ENCODE measurements at places on chromosomes 6 and 20.
A peak's percentile ranks its signal among the peaks of the same experiment; 100 is the strongest.

DNA sequence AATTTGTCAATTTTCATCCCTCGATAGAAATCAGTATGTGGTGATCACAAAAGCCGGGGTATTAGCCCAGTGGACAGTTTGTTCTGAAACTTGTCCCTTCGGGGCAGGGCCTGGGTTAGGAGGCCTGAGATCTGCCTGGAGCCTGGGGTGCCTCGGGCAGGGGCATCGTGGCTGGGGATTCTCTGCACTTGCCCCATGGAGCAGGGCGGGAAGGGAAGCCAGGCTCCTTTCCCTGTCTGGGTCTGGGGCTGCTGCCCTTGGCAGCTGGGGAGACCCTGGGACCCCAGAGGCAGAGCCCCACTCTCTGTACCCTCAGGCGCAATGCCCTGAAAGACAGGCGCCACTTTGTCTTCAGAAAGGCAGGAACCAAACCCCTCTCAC, 27.4 kb downstream of the NTSR1 start:
- no peak for DNase-seq

- no peak for DNase-seq
Measured at GRCh38 chr20:57693670-57694329, 16.0 kb downstream of the PMEPA1 start.

- no peak for DNase-seq
Measured at GRCh38 chr6:30979141-30979540, 4.4 kb upstream of the MUC21 start.

- DNase-seq, result no peak
Measured at GRCh38 chr20:21515300-21516179, 1.7 kb upstream of the NKX2-2 start.

DNA sequence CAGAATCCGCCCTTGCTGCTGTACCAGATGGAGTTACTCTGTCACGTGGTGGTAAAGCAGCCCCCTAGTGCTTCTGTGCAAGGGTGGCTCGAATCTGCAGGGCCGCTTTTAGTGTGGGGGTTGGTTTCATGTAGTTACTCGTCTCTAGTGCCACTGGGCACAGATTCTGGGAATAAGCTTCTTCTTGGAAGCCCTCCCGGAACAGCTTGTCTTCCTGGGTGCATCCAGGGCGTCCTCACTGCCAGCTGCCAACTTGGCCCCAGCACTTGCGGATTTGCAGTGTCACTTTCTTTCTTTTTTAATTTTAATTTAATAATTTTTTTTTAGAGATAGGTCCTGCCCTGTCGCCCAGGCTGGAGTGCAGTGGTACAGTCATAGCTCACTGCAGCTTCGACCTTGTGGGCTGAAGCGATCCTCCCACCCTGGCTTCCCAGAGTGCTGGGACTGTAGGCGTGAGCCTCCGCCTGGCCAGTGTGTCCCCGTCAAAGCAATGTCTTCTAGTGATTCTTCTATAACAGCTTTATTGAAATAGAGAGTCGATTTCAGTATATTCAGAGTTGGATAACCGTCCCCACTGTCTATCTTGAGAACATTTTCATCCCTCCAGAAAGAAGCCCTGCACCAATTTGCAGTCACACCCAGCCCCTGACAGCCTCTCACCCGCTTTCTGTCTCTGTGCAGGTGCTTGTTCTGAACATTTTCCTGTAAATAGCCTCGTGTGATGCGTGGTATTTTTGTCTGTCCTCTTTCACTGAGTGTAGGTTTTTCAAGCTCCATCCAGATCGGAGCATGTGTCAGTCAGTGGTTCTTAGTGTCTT, 25.9 kb downstream of the PYGB start:
- peak; percentile 46 for DNase-seq

GRCh38 chr6:110185879-110186278, 5.7 kb downstream of the CDC40 start:
- no peak for DNase-seq

GRCh38 chr6:133774356-133774755, 114.6 kb upstream of the TCF21 start:
- DNase-seq, result no peak

GRCh38 chr6:27867051-27867944, 44.9 kb downstream of the OR2B2 start:
- peak; percentile 87 for DNase-seq

GRCh38 chr6:26064619-26065257, 22.5 kb upstream of the HFE start:
- DNase-seq, result no peak

DNA sequence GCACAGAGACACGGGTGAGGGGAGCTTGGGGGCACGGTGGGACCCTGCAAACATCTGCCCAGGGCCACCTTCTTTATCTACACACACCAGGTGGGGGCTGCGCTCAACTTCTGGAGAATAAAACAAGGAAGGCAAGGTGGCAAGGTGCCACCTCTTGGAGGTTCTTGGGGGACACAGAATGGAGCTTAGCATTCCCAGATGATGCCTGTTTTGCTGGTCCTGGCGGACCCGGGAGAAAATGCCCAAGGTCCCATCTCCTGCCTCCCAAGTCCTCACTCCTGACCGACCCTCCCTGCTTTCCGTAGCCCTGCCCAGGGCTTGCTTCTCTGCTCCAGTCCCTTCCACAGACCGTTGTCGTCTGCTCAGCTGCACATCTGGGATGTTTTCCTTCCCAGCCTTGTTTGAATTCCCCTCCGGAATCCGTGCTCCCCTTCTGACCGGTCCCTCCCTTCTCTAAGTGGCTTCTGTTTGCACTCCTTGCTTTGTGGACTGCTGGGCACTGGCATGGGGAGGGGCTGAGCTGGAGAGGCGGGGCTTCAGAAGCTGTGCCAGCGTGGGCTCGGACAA, 13.1 kb downstream of the ITPR3 start:
- no peak for DNase-seq

DNA sequence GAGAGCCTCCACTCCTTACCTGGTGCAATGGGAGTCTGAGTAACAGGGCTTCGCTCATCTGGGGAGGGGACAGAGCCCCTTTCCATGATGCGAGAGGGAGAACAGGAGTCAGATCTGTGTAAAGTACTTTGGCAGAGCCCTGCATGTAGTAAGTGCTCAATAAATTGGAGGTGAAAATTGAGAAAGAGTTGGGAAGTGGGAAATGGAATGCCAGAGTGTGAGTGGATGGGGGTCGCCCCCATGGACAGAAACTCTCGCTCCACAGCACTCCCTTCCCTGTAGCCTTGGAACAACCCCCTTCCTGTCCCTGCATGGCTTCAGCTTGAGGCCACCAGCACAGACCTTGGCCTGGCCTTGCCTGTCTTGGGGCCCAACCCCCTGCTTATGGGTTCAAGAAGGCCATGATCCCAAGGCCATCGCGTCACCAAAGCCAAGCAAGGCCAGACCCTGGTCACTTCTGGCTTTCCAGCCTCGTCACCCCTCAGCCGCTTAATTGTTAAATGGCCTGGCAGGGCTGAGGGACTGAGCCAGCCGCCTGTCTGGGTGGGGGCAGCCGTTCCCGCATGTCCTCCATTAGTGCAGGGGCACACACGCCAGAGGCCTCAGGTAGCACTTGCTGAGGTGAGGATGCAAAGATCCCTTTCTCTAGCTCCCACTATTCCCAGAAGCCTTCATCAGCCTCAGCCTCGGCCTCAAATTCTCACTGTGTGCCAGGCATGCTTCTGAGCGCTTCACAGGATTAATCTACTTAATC, 93.7 kb upstream of the PTPN1 start:
- DNase-seq, result no peak

DNA sequence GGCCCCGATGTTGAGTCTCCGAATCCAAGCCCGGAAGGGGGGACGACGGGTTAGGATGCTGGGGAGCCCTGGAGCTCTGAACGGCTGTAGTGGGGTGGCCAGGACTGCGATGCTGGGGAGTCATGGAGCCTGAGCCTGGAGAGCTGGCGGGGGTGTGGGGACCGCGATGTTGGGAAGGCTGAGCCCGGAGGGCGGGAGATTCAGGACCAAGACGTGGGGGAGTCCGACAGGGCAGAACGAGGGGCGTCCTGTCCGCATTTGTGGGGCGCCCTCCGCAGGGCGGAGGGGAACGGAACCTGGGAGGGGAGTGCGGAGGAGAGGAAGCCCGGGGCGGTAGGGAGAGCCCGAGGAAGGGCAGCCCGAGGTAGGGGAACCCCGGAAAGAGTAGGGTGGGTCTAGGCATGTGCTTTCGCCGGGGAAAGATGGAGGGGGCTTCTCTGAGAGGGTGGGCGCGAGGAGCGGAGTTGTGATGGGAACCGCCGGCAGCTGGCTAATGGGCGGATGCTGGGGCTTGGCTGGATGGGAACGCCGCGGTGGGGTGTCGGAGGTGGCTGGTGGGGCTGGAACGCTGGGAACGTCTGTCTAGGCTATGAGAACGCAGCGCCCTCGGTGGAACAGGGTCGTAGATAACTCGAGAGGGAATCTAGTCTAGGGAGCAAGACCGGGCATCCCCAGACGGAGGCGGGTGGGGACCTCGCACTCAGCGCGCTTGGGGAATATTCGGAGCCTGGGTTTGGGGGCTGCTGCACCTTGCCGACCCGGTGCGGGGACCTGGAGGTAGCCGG, 684 bp downstream of the PAQR8 start:
- peak; percentile 73 for DNase-seq

GRCh38 chr6:168934660-168935627, 318.7 kb downstream of the THBS2 start:
- no peak for DNase-seq

- no peak for DNase-seq
Measured at GRCh38 chr20:57361517-57361916, 10.5 kb downstream of the RAE1 start.

DNA sequence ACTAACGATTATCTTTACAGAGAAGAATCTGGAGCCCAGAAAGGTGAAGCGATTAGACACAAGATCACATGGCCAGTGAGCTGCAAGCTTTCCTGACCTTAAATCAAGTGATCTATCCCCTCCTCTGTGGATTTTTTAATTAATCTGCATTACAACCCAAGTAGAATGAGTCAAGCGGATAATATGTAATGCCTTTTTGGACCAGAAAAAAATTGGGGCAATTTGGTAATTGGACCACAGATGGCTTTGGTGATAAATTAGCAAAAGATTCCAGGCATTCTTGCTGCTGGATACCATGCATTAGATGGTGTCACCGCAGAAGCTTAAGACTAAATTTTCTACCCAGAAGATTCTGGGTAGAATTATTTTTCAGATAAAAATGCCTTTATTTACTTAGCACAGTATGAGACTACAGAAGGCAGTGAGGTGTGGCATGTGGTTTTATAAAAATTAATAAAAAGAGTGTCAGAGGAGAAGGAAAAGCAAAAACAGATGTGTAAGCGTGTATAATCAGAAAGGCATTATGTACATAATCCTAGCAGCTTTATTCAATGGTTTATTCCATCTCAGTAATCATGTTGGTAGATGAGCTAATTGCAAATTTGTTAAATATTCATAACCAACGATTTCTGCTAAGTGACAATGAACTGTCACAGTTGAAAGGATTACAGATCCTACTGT, 53.9 kb upstream of the PCSK2 start:
- no peak for DNase-seq

GRCh38 chr20:34022839-34023234, 29.1 kb downstream of the RALY start:
- no peak for DNase-seq
